ENCODE measurements at places on chromosomes 13 and 19.

GRCh38 chr13:113149711-113150549, 8.5 kb upstream of the PROZ start:
- no peak for DNase-seq

- no peak for DNase-seq
These were observed 107.2 kb downstream of the RAB20 start for GRCh38 chr13:110454227-110454859.

DNA sequence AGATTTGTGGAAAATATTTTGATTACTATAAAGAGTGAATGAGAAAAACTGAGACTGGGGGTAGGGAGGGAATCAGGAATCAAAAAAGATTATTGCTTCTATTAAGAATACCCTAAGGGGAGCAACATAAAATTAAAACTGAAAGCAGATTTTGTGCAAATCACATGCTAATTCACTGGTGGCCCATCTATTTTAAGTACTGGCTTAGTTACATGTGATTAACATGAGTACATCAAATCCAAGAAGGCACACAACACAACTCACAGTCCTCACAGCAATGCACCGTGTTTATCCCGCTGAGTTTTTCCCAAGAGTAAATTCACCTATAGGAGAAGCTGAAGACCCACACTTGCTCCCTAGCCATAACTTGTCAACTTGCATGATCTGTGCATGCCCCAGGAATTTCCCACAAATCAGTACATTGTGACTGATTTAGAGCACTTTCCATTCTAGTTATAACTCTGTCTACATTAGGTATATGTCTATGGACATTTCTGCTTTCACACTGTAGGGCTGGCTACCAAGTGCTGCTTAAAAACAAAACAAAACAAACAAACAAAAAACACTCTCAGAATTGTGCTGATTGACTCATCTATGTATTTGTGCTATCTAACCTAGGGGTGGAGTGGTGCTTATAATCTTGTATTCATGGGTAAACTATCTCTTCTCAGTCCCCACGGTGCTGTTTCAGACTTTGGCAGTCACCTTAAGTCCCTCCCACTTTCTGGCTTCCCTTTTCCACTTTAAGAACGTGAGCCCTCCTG, 24.3 kb downstream of the AMER2 start:
- peak; percentile 36 for DNase-seq

DNA sequence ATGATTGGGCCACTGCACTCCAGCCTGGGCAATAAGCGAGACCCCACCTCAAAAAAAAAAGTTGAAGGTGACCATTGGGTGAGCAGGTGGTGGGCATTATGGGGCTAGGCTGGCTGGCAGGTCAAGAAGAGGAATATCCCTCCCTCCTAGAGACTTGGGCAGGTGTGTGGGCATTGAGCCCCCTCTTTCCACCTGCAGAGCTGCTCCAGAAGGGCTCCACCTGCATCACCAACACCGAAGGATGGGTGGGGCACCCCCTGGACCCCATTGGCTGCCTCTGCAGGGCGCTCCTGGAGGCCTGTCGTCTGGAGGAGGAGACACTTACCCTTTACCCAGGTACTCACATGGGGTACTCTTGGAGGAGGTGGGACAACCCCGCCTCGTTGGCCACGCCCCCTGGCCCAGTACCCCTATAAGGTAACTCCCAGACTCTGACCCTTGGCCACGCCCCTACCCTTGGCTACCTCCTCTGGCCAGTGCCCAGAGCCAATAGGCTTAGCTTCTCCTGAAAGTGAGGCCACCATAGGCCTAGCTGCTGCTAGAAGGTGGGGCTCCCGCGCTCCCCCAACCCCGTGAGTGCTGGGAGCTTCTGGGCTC, 21.9 kb downstream of the ZSWIM4 start:
- peak; percentile 74 for DNase-seq

GRCh38 chr13:68176475-68176874, 946.3 kb upstream of the PCDH9 start:
- no peak for DNase-seq

DNA sequence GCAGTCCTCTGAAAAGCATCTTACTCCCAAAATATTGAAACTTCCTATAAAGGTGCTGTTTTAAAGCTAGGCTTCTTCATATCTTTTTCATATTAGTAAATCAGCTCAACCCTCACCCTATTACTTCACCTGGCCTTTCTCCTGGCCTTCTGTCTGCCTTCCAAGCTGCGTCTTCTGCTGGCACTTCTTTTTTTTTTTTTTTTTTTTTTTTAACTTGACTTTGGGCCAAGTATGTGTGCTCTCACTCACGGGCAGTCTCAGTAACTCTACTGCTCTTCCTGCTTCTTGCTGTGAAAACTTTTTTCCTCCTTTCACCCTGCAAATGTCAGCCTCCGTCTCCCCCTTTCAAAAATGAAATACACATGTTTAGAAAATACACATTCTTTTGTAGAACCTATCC, 41.2 kb upstream of the KCTD4 start:
- DNase-seq: no peak

DNA sequence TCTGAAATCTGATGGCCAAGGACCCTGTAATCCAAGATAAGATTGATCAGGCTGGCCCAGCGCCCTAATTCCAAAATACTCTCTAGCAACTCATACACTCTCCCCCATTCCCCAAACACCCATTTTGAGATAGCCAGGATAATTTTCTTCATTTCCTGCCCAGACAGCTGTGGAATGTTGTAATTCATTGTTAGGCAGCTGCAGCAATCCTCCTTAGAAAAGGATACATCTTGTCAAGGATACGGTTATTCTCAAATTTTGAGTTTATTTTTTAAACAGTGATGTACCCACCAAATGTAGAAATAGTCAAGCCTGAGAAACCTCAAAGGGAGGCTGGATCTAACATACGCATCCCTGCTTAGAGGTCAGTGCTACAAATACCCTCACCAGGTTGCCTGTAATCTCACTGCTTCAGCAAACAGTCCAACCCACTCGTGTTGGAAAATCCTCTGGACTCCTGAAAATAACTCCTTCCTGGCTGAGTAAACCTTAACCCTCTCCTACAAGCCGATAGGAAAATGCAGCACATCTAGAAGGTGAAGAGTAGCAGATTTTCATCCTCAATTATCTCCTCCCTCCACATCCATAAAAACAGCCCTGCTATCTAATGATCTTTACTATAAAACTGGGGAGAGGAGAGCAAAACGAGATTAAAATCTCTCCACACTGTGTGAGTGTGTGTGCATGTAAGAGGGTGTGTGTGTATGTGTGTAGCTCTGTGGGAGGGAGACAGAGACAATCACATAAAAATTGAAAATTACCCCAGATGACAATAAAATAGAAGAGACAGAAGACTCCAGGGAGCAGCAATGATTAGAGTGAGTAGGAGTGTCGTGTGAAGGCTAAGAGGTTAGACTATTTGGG, 683.1 kb downstream of the DIAPH3 start:
- no peak for DNase-seq

- DNase-seq: no peak
These were observed 64.9 kb upstream of the MEDAG start for GRCh38 chr13:30841154-30841553.

DNA sequence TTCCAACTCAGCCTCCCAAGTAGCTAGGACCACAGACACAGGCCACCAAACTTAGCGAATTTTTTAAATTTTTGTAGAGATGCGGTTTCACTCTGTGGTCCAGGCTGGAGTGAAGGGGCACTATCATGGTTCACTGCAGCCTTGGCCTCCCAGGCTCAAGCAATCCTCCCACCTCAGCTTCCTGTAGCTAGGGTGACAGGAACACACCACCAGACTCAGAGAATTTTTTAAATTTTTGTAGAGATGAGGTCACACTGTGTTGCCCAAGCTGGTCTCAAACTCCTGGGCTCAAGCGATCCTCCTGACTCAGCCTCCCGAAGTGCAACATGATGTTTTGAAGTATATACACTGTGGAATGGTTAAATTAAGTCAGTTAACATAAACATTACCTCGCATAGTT, 263.6 kb downstream of the OXGR1 start:
- no peak for DNase-seq

DNA sequence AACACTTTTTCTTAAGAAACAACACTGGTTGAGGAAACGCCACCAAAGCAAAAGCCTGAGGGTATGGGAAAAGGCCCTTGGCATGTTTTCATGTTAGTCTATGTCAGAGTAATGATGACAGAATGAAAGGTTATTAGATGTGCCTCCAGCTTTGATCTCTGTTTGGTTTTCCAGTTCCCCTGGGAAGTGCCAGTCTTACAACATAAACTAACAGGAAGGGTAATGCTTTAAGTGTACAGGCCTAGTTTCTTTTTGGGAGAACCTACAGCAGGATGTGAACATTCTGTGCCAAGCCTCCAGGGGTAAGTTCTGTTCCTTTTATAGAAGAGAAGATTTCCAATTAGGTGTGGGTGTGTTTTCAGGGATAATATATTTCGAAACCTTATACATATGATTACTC, 121.7 kb downstream of the FNDC3A start:
- no peak for DNase-seq

GRCh38 chr19:7971553-7972520, 28.4 kb upstream of the TIMM44 start:
- DNase-seq: no peak

- DNase-seq: no peak
These were observed 154.7 kb downstream of the USP12 start for GRCh38 chr13:27016875-27017274.

GRCh38 chr19:7815325-7815724, 14.7 kb upstream of the EVI5L start:
- no peak for DNase-seq

DNA sequence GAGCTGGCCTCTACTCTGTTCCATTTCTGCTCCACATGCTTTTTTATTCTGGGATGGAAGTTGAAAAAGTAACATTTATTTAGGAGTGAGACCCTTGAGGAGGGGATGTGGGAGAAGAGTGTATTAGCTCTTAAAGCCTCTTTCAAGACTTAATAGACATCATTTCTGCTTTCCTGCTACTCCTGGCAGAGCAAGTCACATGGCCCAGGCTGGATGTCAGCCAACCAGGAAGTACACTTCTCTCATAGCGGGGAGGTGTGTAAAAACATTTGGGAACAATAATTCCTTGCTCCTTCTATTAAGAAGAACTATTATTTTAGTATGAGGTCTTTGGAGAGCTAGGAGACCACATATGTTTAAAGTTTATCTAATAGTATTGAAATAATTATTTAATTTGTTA, 40.6 kb upstream of the FAM216B start:
- no peak for DNase-seq

All from GM13977 (cell line).